ENCODE measurements at places on chromosomes 7 and 10.
A peak's percentile ranks its signal among the peaks of the same experiment; 100 is the strongest.

DNA sequence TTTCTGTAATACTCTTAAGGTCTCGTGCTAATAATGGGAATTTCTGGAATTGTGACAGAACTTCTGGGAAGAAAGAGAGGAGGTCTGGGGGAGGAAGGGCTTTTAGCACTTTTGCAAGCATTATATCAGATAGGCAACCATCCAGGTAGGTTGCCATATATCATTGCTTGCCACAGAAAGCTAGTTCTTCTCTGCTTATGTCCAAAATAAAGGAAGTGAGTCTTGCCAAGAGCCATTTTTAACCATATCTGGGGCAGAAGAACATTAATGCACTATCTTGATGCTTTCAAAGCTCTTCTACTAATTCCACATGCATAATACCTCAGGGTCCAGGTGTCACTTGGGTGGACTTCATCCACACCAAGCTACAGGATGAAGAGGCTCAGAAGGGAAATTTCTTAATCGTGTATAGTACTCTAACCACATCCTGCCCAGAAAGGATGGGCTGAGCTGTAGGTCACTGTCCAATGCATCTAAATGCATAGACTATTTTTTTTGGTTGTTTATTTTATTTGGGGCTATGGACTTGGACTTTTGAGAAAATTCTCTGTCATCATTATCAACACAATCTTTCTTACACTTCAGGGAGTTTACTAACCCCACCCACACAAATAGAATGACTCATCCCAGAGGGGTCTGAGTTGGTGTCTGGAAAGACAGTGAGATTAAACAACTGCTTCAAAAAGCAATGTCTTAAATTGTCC lies 68.9 kb upstream of the ADO start:
- DNase-seq, result no peak

- no peak for DNase-seq
Observed at GRCh38 chr10:30854656-30855055, 177.0 kb downstream of the ZNF438 start.

DNA sequence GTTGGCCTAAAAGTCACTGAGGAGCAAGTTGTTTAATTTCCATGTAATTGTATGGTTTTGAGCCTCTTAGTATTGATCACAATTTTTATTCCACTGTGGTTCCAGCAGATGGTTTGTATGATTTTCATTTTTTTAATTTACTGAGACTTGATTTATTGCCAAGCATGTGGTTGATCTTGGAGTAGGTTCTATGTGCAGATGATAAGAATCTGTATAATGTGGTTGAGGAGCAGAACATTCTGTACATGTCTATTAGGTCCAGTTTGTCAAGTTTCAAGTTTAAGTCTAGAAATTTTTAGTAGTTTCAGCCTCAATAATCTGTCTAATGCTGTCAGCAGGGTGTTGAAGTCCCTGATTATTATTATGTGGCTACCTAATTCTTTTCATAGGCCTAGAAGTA lies 22.7 kb upstream of the ZWINT start:
- DNase-seq, result no peak

GRCh38 chr10:62430881-62431280 lies 56.7 kb downstream of the ZNF365 start:
- no peak for DNase-seq

- DNase-seq, result peak; percentile 48
Observed at GRCh38 chr10:81019029-81019890, 481.6 kb downstream of the SH2D4B start.

DNA sequence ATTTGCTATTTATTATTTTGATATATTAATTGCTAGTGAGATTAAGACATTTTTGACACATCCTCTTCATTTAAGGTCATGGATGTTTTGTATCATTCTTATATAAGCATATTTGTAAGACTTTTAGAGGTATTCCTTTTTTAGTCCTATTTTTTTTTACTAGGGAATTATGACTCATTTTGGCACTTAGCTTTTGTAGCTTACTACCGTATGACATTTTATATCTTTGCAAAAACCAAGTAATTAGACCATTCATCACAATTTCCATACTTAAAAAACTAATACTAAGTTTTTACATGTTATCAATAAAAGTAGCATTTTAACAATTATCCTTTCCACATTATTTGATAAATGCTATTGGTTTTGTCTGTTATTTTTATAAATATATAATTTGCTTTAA lies 41.6 kb downstream of the BMPR1A start:
- DNase-seq, result no peak

DNA sequence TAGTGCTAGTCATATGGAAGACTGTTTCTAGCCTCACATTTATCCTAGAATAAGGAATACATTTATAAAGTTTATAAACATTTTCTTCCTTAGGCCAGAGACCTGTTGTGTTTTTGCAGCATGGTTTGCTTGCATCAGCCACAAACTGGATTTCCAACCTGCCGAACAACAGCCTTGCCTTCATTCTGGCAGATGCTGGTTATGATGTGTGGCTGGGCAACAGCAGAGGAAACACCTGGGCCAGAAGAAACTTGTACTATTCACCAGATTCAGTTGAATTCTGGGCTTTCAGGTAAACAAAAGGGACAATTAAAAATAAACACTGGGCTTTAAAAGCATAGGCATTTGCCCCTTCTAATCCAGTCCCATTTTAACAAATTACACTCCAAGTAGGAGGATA lies 4.2 kb downstream of the LIPF start:
- no peak for DNase-seq

GRCh38 chr7:121167971-121168370 lies 160.8 kb upstream of the WNT16 start:
- no peak for DNase-seq

GRCh38 chr7:157769086-157769485 lies 432.3 kb downstream of the DNAJB6 start:
- DNase-seq, result no peak

GRCh38 chr10:101778781-101779543 lies 3.0 kb upstream of the FGF8 start:
- peak; percentile 92 for DNase-seq

GRCh38 chr10:91208642-91209041 lies 11.8 kb upstream of the PCGF5 start:
- DNase-seq, result no peak

- DNase-seq, result no peak
Observed at GRCh38 chr7:67413670-67414069, 417.0 kb downstream of the TYW1 start.

DNA sequence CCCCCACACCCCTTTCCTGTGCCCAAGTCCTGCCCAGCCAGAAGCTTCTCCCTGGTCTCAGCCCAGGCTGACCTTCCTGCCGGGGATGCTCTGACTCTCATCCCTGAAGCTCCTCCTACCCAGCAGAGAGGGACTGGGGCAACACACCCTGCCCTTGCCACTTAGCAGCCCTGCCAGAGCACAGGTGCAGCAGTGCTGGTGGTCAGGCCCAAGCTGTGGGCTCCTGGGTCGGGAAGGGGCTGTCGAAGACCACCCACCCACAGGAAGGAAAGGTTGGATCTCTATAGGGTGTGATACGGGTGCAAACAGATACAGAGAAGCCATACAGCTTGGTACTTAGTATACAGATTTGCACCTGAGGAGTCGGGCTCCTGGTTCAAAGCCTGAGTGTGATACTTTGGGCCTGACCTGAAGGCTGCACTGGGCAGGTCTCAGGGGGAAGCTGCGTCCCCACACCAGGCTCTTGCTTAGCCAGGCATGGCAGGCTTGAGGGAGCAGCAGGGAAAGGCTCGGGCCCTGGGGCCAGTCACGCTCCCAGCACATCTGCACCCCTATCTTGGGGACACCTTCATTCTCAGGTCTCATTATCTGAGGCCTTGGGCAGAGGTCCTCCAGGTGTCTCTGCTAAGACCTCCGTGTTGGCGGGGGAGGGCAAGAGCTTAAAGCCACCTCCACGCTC lies 47.3 kb downstream of the TCERG1L start:
- DNase-seq, result no peak

DNA sequence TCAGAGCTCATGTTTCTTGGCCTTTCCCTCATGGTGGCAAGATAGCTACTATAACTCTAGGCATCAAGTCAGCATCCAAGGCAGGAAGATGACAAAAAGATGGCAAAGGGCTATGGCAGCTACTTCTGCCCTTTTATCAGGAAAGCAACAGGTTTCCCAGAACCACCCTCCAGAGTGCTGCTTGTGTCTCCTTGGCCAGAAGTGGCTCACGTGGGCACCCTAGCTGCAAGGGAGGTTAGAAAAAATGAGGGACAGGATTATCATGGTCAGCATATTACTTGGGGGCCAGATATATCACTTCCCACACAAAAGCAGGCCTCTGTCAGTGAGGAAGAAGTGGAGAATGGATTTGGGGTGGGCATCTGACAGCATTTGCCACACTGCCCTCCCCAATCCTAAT lies 24.3 kb upstream of the C10orf105 start:
- DNase-seq, result no peak

GRCh38 chr10:451856-452255 lies 237.6 kb downstream of the DIP2C start:
- no peak for DNase-seq

- DNase-seq, result peak; percentile 39
Observed at GRCh38 chr10:73850863-73851461, 23.4 kb downstream of the CAMK2G start.

- DNase-seq, result no peak
Observed at GRCh38 chr10:99433378-99434020, 3.1 kb upstream of the GOT1 start.

GRCh38 chr10:122485670-122486069 lies 24.3 kb downstream of the HTRA1 start:
- peak; percentile 83 for DNase-seq

GRCh38 chr10:103395754-103396066 lies 565 bp downstream of the ATP5MK start:
- DNase-seq, result peak; percentile 32

DNA sequence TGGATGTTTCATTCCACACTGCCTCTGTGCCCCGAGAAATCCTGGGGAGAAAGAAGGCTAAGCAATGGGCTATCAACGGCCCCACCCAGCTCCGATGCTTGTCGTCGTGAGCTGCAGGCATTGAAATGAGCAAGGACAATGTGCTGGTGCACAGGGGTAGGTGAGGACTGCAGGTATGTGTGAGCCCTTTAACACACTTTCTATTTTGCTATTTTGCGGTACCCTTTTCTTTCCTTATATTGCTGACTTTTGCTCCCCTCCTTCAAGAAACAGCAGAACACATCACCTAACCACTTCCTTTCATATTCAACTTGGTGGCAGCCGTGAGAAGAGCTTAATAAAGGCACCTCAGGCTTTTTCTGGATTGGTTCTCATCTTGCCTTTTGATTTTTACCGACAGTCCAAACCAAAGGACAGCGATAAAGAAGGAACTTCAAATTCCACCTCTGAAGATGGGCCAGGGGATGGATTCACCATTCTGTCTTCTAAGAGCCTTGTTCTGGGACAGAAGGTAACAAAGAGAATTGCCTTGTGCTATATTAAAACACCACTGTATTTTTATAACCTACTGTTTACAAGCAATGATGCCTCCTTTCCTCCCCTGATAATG lies 39.2 kb downstream of the AIFM2 start:
- no peak for DNase-seq

DNA sequence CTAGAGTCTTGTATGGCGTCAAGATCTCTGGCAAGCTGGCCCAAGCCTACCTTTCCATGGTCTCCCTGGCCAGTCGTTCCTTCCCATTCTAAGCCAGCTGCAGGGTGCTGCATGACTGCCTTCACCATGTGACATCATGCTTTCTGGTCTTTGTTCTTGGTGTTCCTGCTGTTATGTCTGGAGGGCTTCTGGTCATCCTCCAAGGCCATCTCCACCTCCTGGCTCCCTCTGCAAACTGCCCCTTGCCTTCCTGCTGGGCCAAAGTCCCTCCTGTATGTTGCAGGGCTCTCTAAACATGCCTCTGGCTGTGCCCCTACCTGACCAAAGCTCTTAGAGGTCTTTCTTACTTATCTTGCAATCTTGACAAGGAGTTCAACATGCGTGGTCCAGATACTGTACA lies 44.4 kb upstream of the SHH start:
- no peak for DNase-seq

DNA sequence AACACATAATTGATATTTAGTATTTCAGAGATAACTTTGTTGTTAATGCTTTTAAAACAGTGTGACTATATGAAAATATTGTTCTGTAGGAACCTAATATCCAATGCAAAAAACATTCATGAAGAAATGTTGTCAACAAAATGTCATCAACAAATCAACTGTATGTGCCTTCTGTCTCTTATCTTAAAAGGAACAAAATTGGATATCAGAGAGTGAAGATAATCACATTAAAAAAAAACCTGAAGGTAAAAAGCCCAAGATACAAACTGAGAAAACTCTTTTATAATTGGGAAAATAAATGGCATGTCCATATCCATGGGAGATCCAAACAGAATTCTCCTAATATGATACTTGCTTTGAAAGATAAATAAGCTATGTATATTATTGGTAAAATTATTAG lies 33.9 kb downstream of the ICA1 start:
- no peak for DNase-seq

DNA sequence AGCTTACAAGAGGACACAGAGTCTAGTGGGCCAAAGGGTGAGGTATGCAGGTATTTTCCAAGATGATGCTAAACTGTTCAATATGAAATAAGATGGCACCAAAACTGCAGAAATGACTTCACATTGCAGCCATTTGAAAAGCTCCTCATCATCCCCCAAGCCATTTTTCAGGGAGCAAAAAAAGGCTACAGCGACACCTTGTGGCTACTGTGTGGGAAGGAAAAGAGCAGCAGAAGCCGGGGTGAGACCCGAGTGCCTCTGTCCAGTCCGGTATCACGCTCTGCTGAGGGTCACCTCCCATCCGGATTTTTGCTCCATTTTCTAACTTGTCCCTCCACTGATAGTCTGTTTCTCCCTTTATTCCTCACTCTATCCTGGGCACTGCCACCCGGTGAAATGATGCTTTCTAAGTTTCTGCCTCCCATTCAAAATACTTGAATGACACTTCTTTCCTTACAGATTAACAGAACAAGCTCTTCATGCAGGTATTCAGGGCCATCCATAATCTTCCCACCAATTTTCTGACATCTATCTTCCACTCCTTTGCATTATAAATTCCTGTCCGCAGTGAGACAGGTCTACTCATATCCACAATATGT lies 220.2 kb downstream of the DGKI start:
- DNase-seq, result peak; percentile 81

DNA sequence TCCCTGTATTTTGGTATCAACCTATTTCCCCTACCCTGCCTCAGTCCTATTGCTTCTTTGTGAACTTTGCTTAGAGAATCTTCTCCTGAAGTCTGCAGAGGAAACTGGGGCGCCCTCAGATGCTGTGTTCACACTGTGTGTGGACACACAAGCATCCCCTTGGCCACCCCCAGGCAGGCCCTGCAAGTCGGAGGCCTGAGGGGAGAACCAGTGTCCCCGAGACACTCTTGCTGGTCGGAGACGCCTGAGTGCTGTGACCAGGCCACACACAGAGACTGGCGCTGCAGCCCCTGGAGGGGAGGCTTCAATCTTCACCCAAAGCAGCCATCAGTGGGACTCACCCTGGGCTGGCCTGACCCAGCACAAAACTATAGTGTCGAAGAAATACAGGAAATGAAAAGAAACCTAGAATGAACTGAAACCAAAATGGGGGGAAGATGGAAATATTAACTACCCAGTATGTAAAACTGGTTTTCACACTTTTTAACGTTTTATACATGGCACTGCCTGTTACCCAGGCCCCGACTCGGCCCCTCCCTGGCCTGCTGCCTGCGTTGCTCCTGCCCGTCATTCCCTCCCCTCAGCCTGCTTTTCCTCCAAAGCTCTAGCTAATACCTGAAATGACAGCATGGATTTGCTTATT lies 48.4 kb upstream of the FAM20C start:
- DNase-seq, result no peak

- peak; percentile 41 for DNase-seq
Observed at GRCh38 chr7:16465469-16466361, at the start of gene SOSTDC1. Gene SOSTDC1, minus strand, starts transcription at chr7:16465738. Its CDS starts 70 bp downstream, at chr7:16465668.
